ENCODE measurements at places on chromosomes 2 and 18.

GRCh38 chr2:130332271-130333073 is 10.2 kb upstream of the IMP4 start:
- peak; percentile 53 for DNase-seq

- DNase-seq: no peak
These were observed 2.7 kb downstream of the C18orf54 start for GRCh38 chr18:54360406-54360805.

- DNase-seq: no peak
These were observed 103.5 kb downstream of the BMPR2 start for GRCh38 chr2:202479610-202480009.

- DNase-seq: no peak
These were observed 92.7 kb downstream of the FAM124B start for GRCh38 chr2:224309176-224309575.

DNA sequence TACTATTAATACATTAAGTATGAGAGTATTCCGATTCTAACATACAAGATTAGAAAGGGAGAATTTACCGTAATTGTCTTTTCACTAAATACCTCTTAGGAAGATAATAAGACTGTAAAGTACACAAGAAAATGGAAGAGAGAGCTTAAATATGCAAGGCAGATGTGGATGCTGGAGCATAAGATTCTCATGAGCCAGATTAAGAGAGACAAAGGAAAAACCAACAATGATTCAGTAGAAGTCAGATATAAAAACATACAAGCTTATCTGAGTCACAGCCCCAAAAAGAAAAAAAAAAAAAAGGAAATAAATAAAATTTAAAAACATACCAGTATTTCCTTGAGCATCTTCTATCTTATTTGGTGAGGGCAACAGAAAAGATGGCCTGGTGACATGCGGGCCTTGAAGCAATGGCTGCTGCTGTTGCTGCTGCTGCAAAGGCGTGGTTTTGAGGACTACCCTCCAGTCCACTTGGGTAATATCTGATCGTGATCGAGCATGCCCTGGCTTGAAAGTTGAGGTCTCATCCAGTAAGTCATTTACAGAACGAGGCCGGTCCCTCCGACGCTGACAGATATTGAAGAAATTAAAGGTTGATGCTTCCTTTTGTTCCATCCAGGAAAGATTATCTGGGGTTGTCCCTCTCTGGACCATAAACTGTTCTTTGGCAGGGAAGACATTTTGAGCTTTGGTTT is 24.5 kb downstream of the PLEKHM3 start:
- DNase-seq: no peak

- no peak for DNase-seq
These were observed 1467.4 kb upstream of the NXPH2 start for GRCh38 chr2:140247451-140248195.

Measured in HCT116 (cell line).